GM23338 (cell line): ENCODE measurements at places on chromosomes 13 and 19.
A peak's percentile ranks its signal among the peaks of the same experiment; 100 is the strongest.

- H3K4me1 ChIP-seq: no peaks in the 10 kb centered on the region
- DNase-seq: no peak
- H3K36me3 ChIP-seq: no peaks in the 10 kb centered on the region
Observed at GRCh38 chr13:68813180-68813796, 1294.3 kb upstream of the ATXN8OS start.

DNA sequence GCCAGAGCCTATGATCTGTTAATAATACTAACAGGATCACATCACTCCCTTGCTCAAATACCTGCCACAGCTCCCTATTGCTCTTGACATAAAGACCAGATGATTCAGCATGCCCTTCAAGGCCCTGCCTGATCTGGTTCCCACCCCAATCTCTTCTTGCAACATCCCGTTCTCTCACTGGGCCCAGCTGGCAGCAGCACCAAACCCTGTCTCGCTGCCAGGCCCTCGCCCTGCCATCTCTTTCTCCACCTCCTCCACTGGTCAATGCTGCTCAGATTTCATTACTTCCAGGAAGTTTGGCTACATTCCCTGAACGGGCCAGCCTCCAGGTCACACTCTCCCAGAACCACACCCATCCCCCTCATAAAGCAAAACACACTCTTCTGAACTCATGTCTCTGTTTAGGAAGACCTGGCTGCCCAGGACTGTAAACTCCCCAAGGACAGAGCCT lies 8.6 kb upstream of the BCAT2 start:
- DNase-seq: no peak
- no peaks in the 10 kb centered on the region for H3K27me3 ChIP-seq
- no peak overlapping the region for H3K4me3 ChIP-seq

- H3K27ac ChIP-seq: no peak overlapping the region
- DNase-seq: no peak
- no peak overlapping the region for H3K4me3 ChIP-seq
- peaks cover 11% of the 10 kb centered on the region; the same call in 1 of the 2 replicates for H3K4me1 ChIP-seq
Observed at GRCh38 chr13:106986687-106987426, 418.9 kb upstream of the ARGLU1 start.

DNA sequence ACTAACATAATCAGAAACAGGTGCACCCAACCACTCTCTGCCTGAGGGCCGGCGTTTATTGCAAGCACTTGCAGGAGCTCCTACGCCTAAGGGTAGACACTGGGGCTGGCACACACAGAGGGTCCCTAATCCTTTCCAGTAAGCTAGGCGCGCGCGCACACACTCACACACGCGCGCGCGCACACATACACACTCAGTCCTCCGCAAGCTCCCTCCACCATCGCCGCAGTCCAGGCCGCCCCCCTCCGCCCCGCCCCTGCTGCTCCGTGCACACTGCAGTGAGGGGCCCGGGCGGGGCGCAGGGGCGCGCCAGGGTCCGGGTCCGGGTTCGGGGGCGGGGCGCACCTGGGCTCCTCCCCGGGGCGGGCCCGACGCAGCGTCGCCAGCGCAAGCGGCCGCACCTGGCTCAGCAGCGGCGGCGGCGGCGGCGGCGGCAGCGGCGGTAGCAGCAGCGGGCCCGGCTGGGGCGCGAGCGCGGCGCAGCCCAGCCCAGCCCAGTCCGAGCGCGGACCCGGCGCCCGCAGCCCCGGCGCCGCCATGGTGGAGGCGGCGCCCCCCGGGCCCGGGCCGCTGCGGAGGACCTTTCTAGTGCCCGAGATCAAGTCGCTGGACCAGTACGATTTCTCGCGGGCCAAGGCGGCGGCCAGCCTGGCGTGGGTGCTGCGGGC lies at the start of gene CAMSAP3:
CAMSAP3 (plus strand) TSS at position 398 of the 668 bp plus-strand sequence; CDS start at position 538, 140 bp downstream.
- H3K27ac ChIP-seq: no peak within 1 kb of the TSS
- peaks cover 6% of the 10 kb centered on the region; the same call in 1 of the 2 replicates for H3K27me3 ChIP-seq
- DNase-seq: peak; percentile 89
- H3K4me3 ChIP-seq: peak within 1 kb of the TSS; percentile 87

GRCh38 chr19:30512176-30513081 lies 140.2 kb downstream of the ZNF536 start:
- no peak overlapping the region for H3K4me3 ChIP-seq
- no peaks in the 10 kb centered on the region for H3K36me3 ChIP-seq
- no peak overlapping the region for H3K27ac ChIP-seq
- no peak for DNase-seq

- H3K4me3 ChIP-seq: no peak overlapping the region
- H3K4me1 ChIP-seq: peaks cover 15% of the 10 kb centered on the region; the same call in 1 of the 2 replicates
- DNase-seq: no peak
- no peaks in the 10 kb centered on the region for H3K27me3 ChIP-seq
- H3K27ac ChIP-seq: no peak overlapping the region
Observed at GRCh38 chr13:66313413-66313812, 916.7 kb downstream of the PCDH9 start.

DNA sequence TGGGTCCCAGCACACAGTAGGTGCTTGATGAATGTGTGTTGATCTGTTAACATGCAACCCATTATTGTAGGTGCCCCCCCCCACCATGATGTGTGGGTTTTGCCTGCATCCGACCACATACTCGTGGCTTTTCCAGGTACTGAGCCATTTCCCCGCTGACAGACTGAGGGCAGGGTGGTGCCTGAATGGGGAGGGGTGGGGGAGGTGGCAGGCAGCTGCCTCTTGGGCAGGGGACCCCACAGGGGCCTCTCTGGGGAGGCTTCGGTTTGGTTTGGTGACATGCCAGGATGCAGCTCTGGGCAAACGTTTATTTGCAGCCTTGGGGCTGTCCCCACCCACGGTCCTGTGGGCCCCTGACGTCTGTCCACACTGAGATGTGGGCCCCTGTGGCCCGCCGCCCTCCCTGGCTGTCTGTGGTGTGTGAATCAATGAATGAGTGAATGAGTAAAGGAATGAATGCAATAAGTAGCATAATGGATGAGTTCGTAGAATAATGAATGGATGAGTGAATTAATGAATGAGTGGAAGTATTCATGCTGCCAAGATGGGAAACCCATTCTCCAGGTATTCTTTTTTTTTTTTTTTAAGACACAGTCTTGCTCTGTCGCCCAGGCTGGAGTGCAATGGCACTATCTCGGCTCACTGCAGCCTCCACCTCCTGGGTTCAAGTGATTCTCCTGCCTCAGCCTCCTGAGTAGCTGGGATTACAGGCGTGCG lies 9.0 kb upstream of the JUND start:
- H3K27me3 ChIP-seq: peaks cover 6% of the 10 kb centered on the region; the same call in 1 of the 2 replicates
- H3K4me3 ChIP-seq: peak overlapping the region; percentile 92; the same call in 1 of the 2 replicates
- peaks cover 52% of the 10 kb centered on the region for H3K4me1 ChIP-seq
- H3K36me3 ChIP-seq: no peaks in the 10 kb centered on the region
- no peak overlapping the region for H3K27ac ChIP-seq

- no peak for DNase-seq
- H3K27ac ChIP-seq: no peak overlapping the region
- H3K4me3 ChIP-seq: no peak overlapping the region
- no peaks in the 10 kb centered on the region for H3K4me1 ChIP-seq
- H3K36me3 ChIP-seq: 0 out of 2 replicates have a peak, but pooled peaks cover 6% of the 10 kb centered on the region
Observed at GRCh38 chr13:33871207-33872004, 53.5 kb downstream of the RFC3 start.

- H3K27ac ChIP-seq: no peak overlapping the region
- no peaks in the 10 kb centered on the region for H3K27me3 ChIP-seq
- no peaks in the 10 kb centered on the region for H3K4me1 ChIP-seq
- peaks cover 4% of the 10 kb centered on the region; the same call in 1 of the 2 replicates for H3K36me3 ChIP-seq
- DNase-seq: peak; percentile 45
Observed at GRCh38 chr13:108669381-108669780, 40.0 kb downstream of the MYO16 start.
